ENCODE measurements at places on chromosomes 5 and 9. TPM values are rescaled to one million over a fixed set of nuclear protein-coding genes. Genes with fewer than 3 reads are reported as not detected.

The ASTN2 gene
- 29.0 TPM for total RNA-seq

The PCDHGB3 gene
- total RNA-seq, result 0.60 TPM

The SHOC1 gene
- total RNA-seq, result not detected

The CRHBP gene
- 1.1 TPM for total RNA-seq

The CDX1 gene
- 0.31 TPM for total RNA-seq

The SV2C gene
- total RNA-seq, result 0.27 TPM

The SLCO6A1 gene
- total RNA-seq, result 2.0 TPM

The ABHD17B gene
- total RNA-seq, result 38.3 TPM

The ANKRD31 gene
- 0.55 TPM for total RNA-seq

The GOLM1 gene
- total RNA-seq, result 112 TPM

The FRRS1L gene
- 4.9 TPM for total RNA-seq

The TMC1 gene
- not detected for total RNA-seq

The SPINK13 gene
- not detected for total RNA-seq

The CARTPT gene
- total RNA-seq, result not detected

The NUTM2F gene
- not detected for total RNA-seq

DNA sequence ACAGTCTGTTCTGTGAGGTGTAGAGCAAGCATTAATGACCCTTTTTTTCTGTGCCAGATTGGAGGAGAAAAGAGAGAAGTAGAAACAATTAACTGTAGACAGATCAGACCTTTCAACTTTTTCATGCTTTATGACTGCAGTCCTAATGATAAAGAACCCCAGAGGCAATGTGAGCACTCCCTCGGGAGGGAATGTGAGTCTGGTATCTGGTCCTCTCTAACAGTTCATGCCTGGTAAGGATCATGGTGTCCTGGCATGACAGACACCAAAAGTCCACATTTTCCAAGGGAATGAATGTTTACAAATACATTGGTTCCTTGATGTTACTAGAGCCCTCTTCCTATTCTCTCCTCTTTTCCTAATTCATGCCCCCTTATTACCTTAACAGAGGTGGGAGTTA, 70.3 kb downstream of the MTAP start:
- H3K27me3 ChIP-seq, result no peaks in the 10 kb centered on the region
- H3K36me3 ChIP-seq, result peaks cover 38% of the 10 kb centered on the region
- no peak overlapping the region for H3K4me3 ChIP-seq
- no peaks in the 10 kb centered on the region for H3K4me1 ChIP-seq

- H3K4me1 ChIP-seq, result no peaks in the 10 kb centered on the region
Measured at GRCh38 chr9:17875886-17876285, 297.0 kb downstream of the SH3GL2 start.

GRCh38 chr9:75454043-75454442, 365.7 kb downstream of the OSTF1 start:
- no peaks in the 10 kb centered on the region for H3K36me3 ChIP-seq
- H3K27ac ChIP-seq, result no peak overlapping the region
- H3K4me1 ChIP-seq, result no peaks in the 10 kb centered on the region
- peaks cover 9% of the 10 kb centered on the region for H3K27me3 ChIP-seq
- no peak for DNase-seq

DNA sequence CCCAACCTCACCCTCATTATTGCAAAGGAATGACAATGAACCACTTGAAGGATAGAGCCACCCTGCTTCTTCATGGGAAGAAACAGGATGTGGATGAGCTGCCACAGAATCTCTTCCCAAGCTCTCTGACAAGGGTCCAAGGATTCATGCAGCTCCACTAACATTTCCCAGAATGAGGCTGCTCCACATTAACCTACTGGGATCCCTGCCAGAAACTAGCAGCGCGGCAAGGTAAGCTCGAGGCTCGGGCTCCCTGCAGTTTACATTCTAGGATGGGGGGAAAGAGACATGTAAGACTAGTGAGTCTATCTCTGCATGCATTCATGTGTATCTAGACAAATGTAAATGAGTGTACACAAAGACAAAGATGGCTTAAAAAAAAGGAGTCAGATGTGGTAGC, 12.1 kb downstream of the DCAF12 start:
- no peaks in the 10 kb centered on the region for H3K27me3 ChIP-seq
- H3K4me3 ChIP-seq, result no peak overlapping the region
- H3K4me1 ChIP-seq, result no peaks in the 10 kb centered on the region
- H3K36me3 ChIP-seq, result peaks cover 18% of the 10 kb centered on the region
- DNase-seq, result no peak
- H3K27ac ChIP-seq, result no peak overlapping the region

- no peak for DNase-seq
- H3K36me3 ChIP-seq, result peaks cover 1% of the 10 kb centered on the region
- peak overlapping the region; percentile 79 for H3K4me3 ChIP-seq
- H3K4me1 ChIP-seq, result peaks cover 21% of the 10 kb centered on the region
- peak overlapping the region; percentile 82 for H3K27ac ChIP-seq
- H3K27me3 ChIP-seq, result no peaks in the 10 kb centered on the region
Measured at GRCh38 chr5:151079838-151080612, 809 bp downstream of the TNIP1 start.

DNA sequence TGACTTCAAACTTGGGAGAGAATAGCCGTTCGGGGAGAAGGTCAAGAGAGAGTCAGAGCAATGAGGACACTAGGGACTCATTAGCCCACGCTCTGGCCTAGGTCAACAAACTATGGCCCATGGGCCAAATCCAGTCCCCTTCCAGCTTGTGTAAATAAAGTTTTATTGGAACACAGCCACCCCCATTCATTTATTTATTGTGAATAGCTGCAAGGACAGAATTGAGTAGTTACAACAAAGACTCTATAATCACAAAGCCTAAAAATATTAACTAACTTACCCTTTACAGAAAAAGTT, 33.1 kb upstream of the TRIM32 start:
- H3K36me3 ChIP-seq, result no peaks in the 10 kb centered on the region
- H3K27me3 ChIP-seq, result no peaks in the 10 kb centered on the region
- DNase-seq, result no peak
- no peak overlapping the region for H3K4me3 ChIP-seq
- no peaks in the 10 kb centered on the region for H3K4me1 ChIP-seq

DNA sequence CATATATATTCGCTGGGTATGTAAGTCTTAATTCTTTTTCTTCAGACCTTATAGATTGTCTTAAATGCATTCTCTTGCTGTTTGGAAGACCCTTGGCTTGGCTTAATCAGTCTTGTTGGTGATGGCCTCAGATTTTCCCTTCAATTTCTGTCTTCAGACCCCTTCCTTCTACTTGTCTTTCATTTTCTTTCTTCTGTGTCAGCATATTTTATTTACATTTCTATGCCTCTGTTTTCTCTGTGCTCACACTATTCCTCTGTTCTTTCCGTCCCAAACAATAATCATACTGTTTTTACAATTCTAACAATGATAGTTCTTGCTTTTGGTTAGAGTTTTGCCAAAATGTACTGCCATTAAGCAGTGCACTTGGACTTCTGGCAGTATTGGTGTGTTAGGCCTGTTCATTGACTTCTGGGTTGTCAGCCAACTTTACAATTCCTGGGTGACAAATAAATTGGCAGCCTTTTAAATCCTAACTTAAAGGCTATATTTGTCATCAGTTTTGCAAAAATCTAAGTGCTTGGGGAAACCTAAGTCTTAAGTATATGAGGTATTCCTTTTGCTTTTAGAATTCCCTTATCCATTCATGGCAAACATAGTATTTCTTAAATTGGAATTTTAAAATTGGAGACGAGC, 8.0 kb downstream of the SRFBP1 start:
- no peak overlapping the region for H3K4me3 ChIP-seq
- H3K27me3 ChIP-seq, result no peaks in the 10 kb centered on the region
- H3K4me1 ChIP-seq, result no peaks in the 10 kb centered on the region

DNA sequence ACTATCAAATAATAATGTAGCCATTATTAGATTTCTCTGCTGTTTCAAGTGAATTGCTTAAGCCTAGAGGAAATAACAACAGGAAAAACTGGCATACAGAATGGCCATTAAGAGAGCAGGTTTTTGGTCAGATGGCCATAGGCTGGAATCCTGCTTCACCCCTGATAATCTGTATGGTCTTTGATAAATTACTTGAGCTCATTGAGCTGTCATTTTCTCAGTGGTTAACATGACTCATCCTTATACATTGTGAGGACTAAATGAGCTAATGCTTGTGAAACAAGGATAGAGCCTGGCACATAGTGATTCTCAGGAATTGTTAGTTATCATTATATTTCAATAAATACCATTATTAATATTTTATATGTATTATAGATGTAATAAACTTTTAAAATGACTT, 516.5 kb downstream of the KIF4B start:
- no peaks in the 10 kb centered on the region for H3K4me1 ChIP-seq
- H3K36me3 ChIP-seq, result no peaks in the 10 kb centered on the region
- H3K4me3 ChIP-seq, result no peak overlapping the region
- H3K27ac ChIP-seq, result no peak overlapping the region

GRCh38 chr9:17760250-17760649, 181.4 kb downstream of the SH3GL2 start:
- H3K27ac ChIP-seq, result no peak overlapping the region
- DNase-seq, result no peak
- H3K4me1 ChIP-seq, result no peaks in the 10 kb centered on the region
- no peaks in the 10 kb centered on the region for H3K27me3 ChIP-seq
- H3K4me3 ChIP-seq, result no peak overlapping the region

DNA sequence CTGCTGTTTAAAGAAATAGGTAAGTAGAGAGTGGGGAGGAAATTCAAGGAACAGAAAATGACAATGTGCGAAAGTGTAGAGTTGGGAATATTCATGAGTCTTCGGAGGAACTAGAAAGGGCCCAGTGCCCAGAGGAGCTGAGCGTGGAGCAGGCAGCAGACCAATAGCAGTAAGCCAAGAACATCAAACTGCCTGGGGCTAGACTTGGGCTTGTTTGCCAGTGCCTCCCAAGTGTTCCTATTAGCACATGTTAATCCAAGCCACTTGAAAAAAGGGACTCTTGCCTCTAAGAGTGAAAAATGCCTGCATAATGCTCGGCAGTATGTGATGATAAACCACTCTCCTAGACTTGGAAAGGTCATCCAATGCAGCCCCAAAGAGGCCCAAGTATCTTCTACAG, 1.2 kb upstream of the TAL2 start:
- no peaks in the 10 kb centered on the region for H3K36me3 ChIP-seq
- H3K27ac ChIP-seq, result no peak overlapping the region
- peaks cover 13% of the 10 kb centered on the region for H3K4me1 ChIP-seq

DNA sequence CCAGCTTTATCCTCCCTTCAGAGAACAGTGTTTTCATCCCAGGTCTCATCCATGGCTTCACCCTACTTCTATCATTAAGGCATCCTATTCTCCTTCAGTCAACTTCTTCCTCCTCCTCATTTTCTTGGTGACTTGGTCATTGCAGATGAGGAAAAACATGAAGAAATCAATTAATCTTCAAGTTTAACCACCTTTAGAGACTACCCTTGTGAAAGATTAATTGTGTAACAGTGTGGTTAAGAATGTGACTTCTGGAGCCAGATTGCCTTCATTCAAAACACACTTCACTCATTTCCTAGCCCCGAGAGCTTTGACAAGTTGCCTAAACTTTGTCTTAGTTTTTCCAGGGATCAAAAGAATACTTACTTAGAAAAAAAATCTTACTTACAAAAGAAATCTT, 110.0 kb downstream of the STK32A start:
- no peak overlapping the region for H3K27ac ChIP-seq
- no peak for DNase-seq
- no peaks in the 10 kb centered on the region for H3K27me3 ChIP-seq
- no peaks in the 10 kb centered on the region for H3K4me1 ChIP-seq
- no peak overlapping the region for H3K4me3 ChIP-seq

DNA sequence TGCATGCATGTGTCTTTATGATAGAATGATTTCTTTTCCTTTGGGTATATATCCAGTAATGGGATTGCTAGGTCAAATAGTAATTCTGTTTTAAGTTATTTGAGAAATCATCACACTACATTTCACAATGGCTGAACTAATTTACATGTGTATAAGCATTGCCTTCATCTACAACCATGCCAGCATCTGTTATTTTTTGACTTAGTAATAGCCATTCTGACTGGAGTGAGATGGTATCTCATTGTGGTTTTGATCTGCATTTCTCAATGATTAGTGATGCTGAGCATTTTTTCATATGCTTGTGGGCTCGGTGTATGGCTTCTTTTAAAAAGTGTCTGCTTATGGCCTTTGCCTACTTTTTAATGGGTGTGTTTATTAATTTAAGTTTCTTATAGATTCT, 102.3 kb upstream of the CCDC112 start:
- no peak overlapping the region for H3K27ac ChIP-seq
- DNase-seq, result no peak
- no peaks in the 10 kb centered on the region for H3K4me1 ChIP-seq
- H3K27me3 ChIP-seq, result no peaks in the 10 kb centered on the region

GRCh38 chr5:123429993-123430392, 6.8 kb upstream of the CEP120 start:
- peaks cover 10% of the 10 kb centered on the region for H3K4me1 ChIP-seq
- H3K27ac ChIP-seq, result no peak overlapping the region
- H3K4me3 ChIP-seq, result no peak overlapping the region
- no peaks in the 10 kb centered on the region for H3K27me3 ChIP-seq
- H3K36me3 ChIP-seq, result no peaks in the 10 kb centered on the region

- no peak for DNase-seq
- no peak overlapping the region for H3K27ac ChIP-seq
- no peak overlapping the region for H3K4me3 ChIP-seq
- H3K27me3 ChIP-seq, result peaks cover 7% of the 10 kb centered on the region
- peaks cover 22% of the 10 kb centered on the region for H3K36me3 ChIP-seq
- peaks cover 11% of the 10 kb centered on the region for H3K4me1 ChIP-seq
Measured at GRCh38 chr9:91934654-91935053, 15.4 kb downstream of the ROR2 start.

DNA sequence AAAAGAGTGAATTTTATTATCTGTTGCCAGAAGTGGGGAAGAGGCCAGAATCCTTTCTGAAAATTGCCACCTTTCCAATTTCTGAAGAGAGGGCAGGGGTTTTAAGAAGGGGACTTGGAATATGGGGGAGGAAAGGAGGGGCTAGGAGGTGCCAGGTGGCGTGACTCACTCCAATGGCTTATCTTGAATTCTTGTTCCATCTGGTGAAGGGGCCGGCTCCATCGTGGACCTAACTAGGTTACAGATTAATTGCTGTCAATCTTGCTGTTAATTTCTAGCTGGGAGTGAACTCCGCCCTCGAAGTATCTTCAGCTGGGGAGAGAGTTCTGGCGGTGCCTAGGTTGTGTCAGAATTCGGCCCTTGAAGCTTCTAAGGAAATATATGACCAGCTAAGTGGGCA, 138.7 kb downstream of the YTHDC2 start:
- no peaks in the 10 kb centered on the region for H3K27me3 ChIP-seq
- no peaks in the 10 kb centered on the region for H3K4me1 ChIP-seq
- no peak for DNase-seq
- H3K27ac ChIP-seq, result peak overlapping the region; percentile 0

DNA sequence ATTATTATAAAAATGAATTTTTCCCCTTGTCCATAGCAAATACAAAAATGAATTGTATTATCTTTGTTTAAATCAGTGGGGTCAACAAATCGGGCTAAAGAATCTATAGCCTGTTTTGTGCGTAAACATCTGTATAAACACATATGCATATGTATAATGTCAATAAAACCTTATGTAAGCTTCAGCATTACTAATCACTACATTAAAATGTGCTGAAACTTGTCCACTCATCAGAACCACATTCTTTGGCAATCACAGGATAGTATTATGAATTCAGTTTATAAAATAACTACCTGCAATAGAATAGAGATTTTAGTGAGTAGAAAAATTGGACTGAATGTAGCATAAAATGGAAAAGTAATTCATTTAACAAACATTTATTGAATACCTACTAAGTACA, 30.6 kb downstream of the RGMB start:
- DNase-seq, result no peak
- H3K27me3 ChIP-seq, result no peaks in the 10 kb centered on the region
- no peak overlapping the region for H3K27ac ChIP-seq
- no peak overlapping the region for H3K4me3 ChIP-seq
- peaks cover under 1% of the 10 kb centered on the region for H3K4me1 ChIP-seq

- no peak overlapping the region for H3K4me3 ChIP-seq
- H3K4me1 ChIP-seq, result no peaks in the 10 kb centered on the region
- H3K36me3 ChIP-seq, result no peaks in the 10 kb centered on the region
- DNase-seq, result no peak
Measured at GRCh38 chr9:135607401-135608293, 31.7 kb downstream of the GLT6D1 start.

Data from progenitor cell of endocrine pancreas (in vitro differentiated cells).